ENCODE measurements at places on chromosomes 2 and 18.
A peak's percentile ranks its signal among the peaks of the same experiment; 100 is the strongest.

GRCh38 chr2:18540872-18541271 is 19.6 kb downstream of the RDH14 start:
- no peak for DNase-seq

DNA sequence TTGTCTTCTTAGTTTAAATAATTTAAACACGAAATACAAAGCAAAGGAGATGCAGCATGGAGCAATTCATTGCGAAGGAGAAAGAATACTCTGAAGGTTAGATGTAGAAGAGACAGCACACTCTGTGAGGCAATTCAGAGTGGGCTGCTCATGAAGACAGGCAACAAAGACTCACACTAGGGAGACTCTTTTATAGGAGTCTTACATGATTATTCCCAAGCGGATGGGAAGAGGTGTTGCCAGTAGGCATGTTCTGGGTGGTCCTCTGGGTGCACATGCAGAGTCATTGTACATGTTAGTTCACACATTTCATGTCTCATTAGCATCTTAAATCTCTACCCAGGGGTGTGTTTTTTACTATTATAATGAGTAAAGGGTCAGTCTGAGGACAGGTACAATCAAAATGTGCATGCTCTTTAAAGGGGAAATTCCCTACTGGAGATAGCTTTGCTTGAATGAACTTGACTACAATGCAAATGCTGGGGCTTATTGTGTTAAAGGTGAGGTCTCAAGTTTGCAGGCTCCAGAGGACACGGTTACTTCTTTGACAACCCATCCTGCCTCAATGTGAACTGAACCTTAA is 275.5 kb downstream of the CDH19 start:
- no peak for DNase-seq

DNA sequence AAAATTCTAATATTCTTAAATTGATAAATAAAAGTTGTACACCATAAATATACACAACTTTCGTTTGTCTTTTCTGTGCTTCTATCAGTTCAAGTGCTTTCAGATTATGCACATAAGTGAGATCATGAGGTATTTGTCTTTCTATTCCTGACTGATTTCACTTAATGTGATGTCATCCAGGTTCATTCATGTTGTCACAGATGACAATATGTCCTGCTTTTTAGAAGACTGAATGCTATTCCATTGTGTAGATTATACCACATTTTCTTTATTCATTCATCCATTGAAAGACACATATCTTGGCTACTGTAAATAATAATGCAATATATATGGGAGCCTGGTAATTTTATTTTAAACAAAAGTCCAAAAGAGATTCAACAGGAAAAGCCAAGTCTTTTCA is 190.1 kb upstream of the ERBB4 start:
- no peak for DNase-seq

- DNase-seq = no peak
These were observed 29.3 kb upstream of the MMADHC start for GRCh38 chr2:149616681-149617456.

DNA sequence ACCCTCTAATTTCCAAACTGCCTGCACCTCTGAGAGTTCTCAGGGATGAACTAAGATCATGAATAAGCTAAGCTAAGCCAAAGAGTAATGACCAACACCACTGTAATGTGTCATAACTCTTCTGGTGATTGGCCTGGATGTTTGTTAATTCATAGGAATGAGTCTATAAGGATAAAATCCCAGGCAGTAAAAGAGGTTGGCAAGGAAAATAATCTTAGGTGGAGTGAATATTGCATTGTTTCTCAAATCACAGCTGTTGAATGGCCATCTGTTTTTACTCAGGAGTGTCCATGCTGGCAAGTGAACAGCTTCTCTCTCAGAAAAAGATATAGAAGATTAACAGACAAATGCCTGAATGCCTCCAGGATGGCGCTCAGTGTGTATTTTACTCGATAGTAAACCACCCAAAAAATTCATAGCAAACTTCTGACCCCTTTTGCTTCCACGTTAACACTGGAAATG is 60.8 kb upstream of the GLS start:
- DNase-seq = no peak

DNA sequence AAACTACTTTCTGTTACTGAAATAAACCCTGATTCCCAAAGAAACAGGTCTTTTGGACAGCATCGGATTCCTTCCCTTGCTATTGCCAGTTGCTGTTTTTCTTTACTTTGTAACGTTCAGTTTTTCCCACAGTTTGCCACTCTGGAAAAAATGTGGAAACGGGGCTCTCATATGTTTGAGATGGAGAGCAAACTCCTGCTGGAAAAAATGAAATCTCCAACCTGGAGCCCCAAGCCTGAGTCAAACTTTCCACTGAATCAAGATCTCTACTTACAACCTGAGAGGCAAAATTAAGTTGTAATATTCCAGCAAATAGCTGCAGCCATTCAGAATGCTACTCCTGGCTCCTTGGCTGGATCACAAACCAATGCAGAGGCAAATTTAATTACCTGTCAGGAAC is 270.7 kb downstream of the SRBD1 start:
- no peak for DNase-seq

DNA sequence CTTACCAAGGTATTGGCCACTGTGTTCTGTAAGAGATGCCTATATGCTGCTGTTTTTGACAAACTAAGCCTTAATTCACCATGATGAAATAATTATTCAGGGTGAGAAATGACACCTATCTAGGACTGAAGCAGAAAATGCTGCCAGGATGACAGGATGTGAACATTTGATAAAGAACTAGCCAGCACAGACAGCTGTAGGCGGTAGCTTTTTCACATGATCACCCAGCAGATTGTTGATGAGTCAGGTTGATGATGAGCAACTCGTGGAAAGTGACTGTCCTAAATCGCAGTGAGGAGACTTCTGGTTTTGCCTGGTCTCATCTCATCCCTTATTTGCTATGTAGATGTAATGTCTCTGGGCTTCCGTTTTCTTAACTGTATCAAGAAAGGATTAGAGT is 144.1 kb downstream of the PRPF40A start:
- peak; percentile 20 for DNase-seq

GRCh38 chr18:37521510-37522465 is 43.8 kb downstream of the CELF4 start:
- no peak for DNase-seq

GRCh38 chr2:45942237-45942738 is 290.8 kb downstream of the PRKCE start:
- no peak for DNase-seq

- no peak for DNase-seq
These were observed 1132.2 kb downstream of the LRP1B start for GRCh38 chr2:140998577-140998976.

- no peak for DNase-seq
These were observed 68.8 kb downstream of the LDLRAD4 start for GRCh38 chr18:13287372-13287771.

- no peak for DNase-seq
These were observed 370.1 kb downstream of the FBXO15 start for GRCh38 chr18:73777356-73778031.

GRCh38 chr2:43946685-43947084 is 49.1 kb downstream of the LRPPRC start:
- DNase-seq = no peak

GRCh38 chr18:24491927-24492834 is 31.7 kb downstream of the HRH4 start:
- no peak for DNase-seq

DNA sequence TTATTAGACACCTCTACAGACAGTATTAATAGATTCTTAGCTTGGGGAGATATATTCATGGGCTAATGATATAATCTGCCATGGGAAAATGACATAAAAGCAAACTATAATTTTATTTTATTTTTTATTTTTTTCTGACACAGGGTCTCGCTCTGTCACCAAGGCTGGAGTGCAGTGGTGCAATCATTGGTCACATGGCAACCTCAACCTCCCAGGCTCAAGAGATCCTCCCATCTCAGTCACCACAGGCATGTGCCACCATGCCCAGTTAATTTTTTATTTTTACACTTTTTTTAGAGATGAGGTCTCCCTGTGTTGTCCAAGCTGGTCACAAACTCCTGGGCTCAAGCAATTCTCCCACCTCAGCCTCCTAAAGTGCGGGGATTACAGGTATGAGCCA is 39.3 kb downstream of the RTN4 start:
- no peak for DNase-seq

- peak; percentile 32 for DNase-seq
These were observed 11.8 kb downstream of the MAPRE3 start for GRCh38 chr2:26982102-26982742.

Measured in GM12891 (cell line).